ENCODE measurements at places on chromosomes 7 and 10. TPM values are rescaled to one million over a fixed set of nuclear protein-coding genes. Genes with fewer than 3 reads are reported as not detected.

Gene NEBL
- 0.17 TPM for total RNA-seq

Gene RBM20
- total RNA-seq = 0.91 TPM

Gene OPN4
- not detected for total RNA-seq

Gene ZC3HAV1
- total RNA-seq = 169 TPM

Gene SMO
- total RNA-seq = not detected

Gene EBF3
- not detected for total RNA-seq

Gene ELFN1
- total RNA-seq = not detected

Gene HACD1
- 0.77 TPM for total RNA-seq

Gene SEC23IP
- 18.1 TPM for total RNA-seq

Gene CPEB3
- total RNA-seq = 1.3 TPM

Gene VGF
- total RNA-seq = not detected

Gene PNLIPRP2
- total RNA-seq = not detected

Gene TCF7L2
- total RNA-seq = 4.2 TPM

Gene EBLN1
- total RNA-seq = not detected

Gene OR2A14
- total RNA-seq = not detected

Gene IFIT2
- total RNA-seq = 38.9 TPM

Gene ODAD2
- total RNA-seq = not detected

Gene IPMK
- total RNA-seq = 1.5 TPM

Gene LGI1
- total RNA-seq = not detected

Gene CDK5
- total RNA-seq = 3.1 TPM

Gene AMPH
- not detected for total RNA-seq

Gene WEE2
- 0.14 TPM for total RNA-seq

Gene MYPN
- total RNA-seq = not detected

Gene TMEM236
- 0.06 TPM for total RNA-seq

Gene KDM7A
- 46.5 TPM for total RNA-seq

Gene ZEB1
- 134 TPM for total RNA-seq

Gene ITIH5
- not detected for total RNA-seq

Gene NRG3
- total RNA-seq = not detected

Gene PILRA
- 4.6 TPM for total RNA-seq

Gene SPAM1
- total RNA-seq = not detected

Gene GJC3
- 0.36 TPM for total RNA-seq

Gene SUN3
- total RNA-seq = not detected

Gene TEX36
- total RNA-seq = not detected

Gene PNLIPRP1
- total RNA-seq = not detected

Gene TMEM176B
- not detected for total RNA-seq

Gene SYT15
- 0.17 TPM for total RNA-seq

Gene CHST15
- 0.42 TPM for total RNA-seq

Gene TWIST1
- not detected for total RNA-seq

Gene PPP1R9A
- total RNA-seq = not detected

Gene DPP6
- total RNA-seq = not detected

Gene ITPRID1
- not detected for total RNA-seq

Gene FKBP9
- total RNA-seq = not detected

Gene NKX1-2
- total RNA-seq = not detected

Gene KMT2C
- total RNA-seq = 113 TPM

Gene JCAD
- total RNA-seq = not detected
